NCI-H2081 treated with DMSO at 0.1 percent for 48 hours (cell line): ENCODE measurements at places on chromosomes 3 and 15.

DNA sequence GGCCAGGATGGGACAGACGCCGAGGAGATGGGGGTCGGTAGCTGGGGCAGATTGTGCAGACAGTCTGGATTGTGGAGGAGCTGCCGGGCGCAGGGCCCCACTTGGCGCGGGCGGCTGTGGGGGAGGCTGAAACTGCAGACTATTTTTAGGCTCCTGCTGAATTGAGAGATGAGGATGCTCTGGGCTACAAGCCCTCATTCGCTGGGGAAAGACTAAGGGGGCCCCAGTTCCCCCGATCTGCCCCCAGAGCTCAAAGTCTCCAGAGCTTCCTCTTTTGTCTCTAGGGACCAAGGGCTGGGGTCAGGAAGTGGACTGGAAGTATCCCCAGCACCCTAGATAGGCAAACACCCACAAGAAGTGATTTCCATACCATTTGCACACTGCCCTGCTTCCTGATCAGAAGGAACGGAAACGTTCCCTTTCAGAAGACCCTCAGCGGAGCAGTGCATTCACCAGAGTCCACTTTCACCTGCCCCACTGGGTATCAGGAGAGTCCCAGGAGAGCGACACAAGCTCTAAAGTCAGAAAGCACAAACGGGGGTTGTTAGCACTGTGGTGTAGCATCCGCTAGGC lies 29.7 kb downstream of the SEMA7A start:
- DNase-seq = no peak

DNA sequence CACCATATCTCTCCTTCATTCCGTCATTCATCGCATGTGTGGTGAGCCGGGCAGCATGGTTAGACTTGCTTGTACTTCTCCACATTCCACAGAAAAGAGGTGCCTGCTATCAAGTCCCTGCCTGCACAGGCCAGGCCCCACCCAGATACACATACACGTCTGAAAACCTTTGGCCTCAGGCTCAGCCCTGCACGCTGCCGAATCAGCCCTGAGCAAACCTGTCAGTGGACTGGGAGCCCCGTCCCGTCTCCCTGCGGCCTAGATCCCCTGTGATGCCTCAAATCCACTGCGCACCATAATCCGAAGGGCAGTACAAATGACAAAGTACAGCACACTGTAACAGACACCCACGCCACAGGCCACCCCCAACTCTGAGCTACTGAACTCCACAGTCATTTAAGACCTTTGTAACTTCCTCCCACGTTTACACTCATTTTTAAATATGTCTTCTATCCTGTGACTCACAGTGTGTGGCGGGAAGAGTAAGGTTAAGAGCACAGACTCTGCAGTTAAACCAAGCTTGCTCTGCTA lies 67.1 kb downstream of the MB21D2 start:
- DNase-seq = no peak

GRCh38 chr3:87073496-87074145 lies 82.7 kb upstream of the VGLL3 start:
- no peak for DNase-seq

GRCh38 chr15:55619783-55620182 lies 31.6 kb upstream of the PYGO1 start:
- DNase-seq = no peak

DNA sequence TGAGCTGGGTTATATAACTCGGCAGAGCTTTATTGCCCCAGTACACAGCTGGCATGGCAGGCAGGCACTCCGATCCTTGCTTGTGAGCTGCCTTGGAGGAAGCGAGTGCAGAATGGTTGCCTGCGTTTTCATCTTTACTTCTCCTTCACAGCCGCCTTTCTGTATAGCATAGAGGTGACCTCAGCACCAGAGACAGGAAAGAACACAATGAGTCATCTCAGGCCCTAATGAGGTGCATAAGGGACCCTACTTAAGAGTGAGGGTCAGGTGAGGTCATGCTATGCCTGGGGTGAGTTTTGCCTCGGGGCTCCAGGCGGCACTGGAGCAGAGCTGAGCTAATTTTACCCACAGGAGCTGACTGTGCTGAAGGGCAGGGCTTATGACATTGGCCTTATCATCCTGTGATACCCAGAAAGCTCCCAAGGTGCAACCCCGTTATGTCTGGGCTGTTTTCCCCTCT lies 43.5 kb downstream of the LPP start:
- no peak for DNase-seq
